ENCODE measurements at places on chromosomes 6 and 20.

DNA sequence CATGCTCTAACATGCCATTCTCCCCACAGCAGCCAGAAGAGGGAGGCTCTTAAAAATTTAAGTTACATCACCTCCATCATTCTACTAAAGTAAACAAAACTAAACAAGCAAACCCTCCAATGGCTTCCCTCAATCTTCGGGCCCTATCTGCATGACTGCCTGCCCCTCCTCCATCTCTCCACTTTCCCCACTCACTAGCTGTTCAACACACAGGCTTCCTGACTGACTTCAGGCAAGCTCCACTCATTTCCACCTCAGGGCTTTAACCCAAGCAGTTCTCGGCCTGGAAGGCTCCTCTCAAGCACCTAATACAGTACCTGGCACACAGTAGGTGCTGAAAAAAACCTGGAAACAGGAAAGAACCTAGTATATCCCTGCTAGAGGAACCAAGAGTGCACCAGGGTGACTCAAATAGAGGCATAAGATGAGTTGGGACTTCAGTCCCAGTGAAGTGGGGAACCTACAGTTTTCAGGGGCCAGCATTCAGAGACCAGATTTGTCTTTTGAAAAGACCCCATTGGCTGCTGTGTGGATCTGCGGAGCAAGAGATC is 2.8 kb downstream of the AHCY start:
- peaks cover 10% of the 10 kb centered on the region for H3K36me3 ChIP-seq
- no peak overlapping the region for H3K27ac ChIP-seq
- H3K27me3 ChIP-seq, result no peaks in the 10 kb centered on the region
- H3K4me3 ChIP-seq, result no peak overlapping the region

GRCh38 chr20:7123457-7123856 is 356.0 kb downstream of the BMP2 start:
- H3K36me3 ChIP-seq, result no peaks in the 10 kb centered on the region
- DNase-seq, result no peak
- H3K27me3 ChIP-seq, result no peaks in the 10 kb centered on the region
- H3K4me1 ChIP-seq, result peaks cover 10% of the 10 kb centered on the region

GRCh38 chr20:2342243-2342642 is 38.5 kb upstream of the TGM6 start:
- H3K36me3 ChIP-seq, result no peaks in the 10 kb centered on the region
- H3K4me1 ChIP-seq, result no peaks in the 10 kb centered on the region
- H3K27ac ChIP-seq, result no peak overlapping the region
- H3K4me3 ChIP-seq, result no peak overlapping the region
- H3K27me3 ChIP-seq, result no peaks in the 10 kb centered on the region

DNA sequence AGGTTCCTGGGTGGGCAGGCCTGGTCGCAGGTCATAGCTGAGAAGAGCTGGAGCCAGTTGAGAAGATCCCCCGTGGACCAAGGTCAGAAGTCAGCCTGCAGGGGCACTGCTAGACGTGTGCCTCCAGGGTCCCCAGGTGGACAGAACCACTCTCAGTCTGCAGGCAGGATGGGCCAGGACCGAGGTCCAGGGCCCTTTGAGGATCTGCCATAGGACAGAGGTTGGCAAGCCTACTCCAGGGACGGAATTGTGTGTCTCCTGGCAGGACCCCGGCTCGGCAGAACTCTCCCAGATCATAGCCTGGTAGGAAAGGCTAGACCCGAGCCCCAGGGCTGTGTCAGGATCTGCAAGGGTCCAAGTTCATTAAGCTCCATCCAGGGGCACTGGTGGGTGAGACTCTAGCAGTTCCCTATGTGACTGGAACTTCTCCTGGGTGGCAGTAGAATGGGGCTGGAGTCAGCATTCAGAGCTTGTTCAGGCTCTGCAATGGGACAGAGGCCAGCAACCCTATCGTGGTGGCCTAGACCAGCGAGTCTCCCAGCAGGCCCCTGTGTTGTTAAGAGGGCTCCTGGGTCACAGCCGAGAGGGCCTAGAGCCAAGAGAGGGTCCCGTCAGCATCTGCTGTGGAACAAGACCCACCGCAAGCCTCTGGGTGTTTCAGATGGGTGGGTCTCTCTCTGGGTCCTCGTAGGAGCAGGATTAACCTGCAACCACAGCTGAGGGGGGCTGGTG is 18.2 kb downstream of the TTLL2 start:
- no peak overlapping the region for H3K4me3 ChIP-seq
- DNase-seq, result no peak
- peaks cover 8% of the 10 kb centered on the region for H3K27me3 ChIP-seq
- peaks cover 6% of the 10 kb centered on the region for H3K4me1 ChIP-seq
- H3K27ac ChIP-seq, result no peak overlapping the region

DNA sequence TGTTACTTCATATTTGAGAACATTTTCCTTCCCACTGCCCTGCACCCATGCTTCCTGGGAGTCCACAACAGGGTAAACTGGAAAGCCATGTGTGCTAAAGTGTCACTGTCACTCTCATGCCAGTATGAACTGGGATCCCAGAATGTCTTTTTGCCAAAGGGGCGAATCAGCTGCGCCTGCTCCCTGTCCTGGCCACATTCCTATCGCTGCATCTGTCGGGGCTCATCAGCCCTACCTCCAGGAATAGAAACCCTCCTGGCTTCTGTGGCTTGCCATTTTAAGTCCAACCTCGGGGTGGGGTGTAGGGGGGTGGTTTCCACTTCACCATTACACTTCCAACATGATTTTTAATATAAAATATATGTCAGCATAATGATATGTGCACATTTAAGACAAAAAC is 933 bp downstream of the KLHL31 start:
- no peaks in the 10 kb centered on the region for H3K36me3 ChIP-seq
- peaks cover 1% of the 10 kb centered on the region for H3K27me3 ChIP-seq
- peaks cover 8% of the 10 kb centered on the region for H3K4me1 ChIP-seq
- no peak for DNase-seq
